ENCODE measurements at places on chromosomes 7 and 10.

- DNase-seq = no peak
Measured at GRCh38 chr10:94546049-94546900, 687 bp downstream of the HELLS start.

- DNase-seq = no peak
Measured at GRCh38 chr7:69857014-69857413, 258.7 kb downstream of the AUTS2 start.

- no peak for DNase-seq
Measured at GRCh38 chr10:35465673-35466072, 129.4 kb downstream of the CCNY start.

DNA sequence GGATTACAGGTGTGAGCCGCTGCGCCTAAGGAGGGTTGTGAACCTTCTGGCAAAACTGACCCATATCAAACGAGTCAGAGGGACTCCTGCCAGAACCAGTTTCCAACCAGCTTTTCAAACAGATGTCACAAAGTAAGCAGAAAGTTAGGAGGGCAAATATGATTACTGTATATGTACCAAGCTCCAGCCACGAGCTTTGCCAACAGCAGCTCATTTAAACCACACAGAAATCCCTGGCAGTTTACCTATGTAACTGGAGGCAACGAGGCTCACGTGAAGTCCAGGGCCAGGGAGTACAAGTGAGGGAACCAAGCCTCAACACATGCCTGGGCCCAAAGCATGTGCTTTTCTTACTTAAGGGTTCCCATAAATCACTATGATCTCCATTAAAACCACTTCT is 12.5 kb upstream of the DAGLB start:
- no peak for DNase-seq

- DNase-seq = no peak
Measured at GRCh38 chr7:97298561-97298960, 181.1 kb downstream of the SDHAF3 start.

DNA sequence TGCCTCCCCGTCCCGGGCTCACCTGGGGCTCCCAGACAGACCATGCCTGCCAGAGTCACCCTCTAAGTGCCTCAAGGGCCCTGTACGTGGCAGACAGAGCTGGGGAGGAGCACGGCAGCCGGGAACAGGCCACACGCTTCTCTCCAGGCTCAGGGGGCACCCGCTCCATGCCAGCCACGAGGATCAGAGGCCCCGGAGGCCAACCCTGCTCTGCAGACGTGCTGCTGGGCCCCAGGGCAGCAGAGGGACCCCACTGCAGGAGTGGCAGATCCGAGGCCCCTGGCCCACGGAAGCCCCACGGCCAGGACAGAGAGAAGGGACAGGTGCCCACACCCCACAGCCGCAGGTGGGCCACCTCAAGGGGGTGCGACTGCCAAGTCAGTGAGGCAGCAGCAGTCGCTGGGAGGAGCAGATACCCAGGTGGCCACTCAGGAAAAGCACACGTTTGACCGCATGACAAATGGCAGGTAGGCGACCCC is 58.4 kb upstream of the TNRC18 start:
- no peak for DNase-seq

- no peak for DNase-seq
Measured at GRCh38 chr10:43126759-43127424, 11.4 kb upstream of the CSGALNACT2 start.

- DNase-seq = no peak
Measured at GRCh38 chr10:12235796-12236195, 39.8 kb downstream of the CDC123 start.
